ENCODE measurements at places on chromosomes 2 and 18.

DNA sequence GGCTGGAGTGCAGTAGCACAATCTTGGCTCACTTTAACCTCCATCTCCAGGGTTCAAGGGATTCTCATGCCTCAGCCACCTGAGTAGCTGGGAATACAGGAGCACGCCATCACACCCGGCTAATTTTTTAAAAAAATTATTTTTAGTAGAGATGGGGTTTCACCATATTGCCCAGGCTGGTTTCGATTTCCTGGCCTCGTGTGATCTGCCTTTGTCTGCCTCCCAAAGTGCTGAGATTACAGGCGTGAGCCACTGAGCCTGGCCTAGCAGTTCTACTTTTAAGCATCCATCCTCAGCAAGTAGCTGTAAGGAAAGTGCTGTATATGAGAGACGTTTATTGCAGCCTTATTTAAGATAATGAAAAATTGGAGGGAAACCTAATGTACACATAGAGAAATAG lies 79.7 kb downstream of the ZDBF2 start:
- DNase-seq = no peak

DNA sequence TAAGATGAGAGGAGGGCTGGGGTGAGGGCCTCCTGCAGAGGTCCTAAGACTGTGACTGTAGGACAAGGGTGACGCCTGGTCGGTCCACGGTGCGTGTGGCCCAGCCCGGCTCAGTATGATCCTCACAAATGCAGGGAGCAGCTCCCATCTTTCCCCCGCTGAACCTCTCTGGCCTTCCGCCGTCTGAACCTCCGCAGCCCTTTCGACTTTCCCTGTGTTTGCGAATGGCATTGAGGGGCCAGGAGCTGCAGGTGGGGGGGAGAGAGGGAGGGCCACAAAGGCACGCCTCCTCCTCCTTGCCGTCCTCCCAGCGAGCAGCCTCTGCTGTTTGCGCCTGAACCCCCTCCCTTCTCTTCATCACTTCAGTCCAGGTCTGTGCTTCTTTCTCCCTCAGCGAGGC lies 68.6 kb upstream of the PXDN start:
- no peak for DNase-seq

DNA sequence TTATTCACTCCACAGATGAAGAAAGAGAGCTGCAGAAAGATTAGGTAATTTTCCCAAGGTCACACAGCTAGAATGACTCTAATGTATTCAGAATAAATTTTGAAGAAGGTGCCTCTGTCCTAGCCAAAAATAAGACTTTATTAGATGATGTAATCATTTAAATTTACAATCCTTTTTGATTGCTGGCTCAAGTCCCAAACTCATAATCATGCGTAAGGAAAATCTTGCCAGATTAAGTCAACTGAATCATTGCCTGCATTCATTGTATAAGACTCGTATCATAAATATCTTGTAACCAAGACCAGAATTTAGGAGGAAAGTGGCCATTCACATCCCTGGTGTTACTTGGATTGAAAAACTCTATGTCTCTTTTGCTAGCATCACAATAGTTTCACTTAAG lies 53.1 kb upstream of the STK39 start:
- peak; percentile 18 for DNase-seq

DNA sequence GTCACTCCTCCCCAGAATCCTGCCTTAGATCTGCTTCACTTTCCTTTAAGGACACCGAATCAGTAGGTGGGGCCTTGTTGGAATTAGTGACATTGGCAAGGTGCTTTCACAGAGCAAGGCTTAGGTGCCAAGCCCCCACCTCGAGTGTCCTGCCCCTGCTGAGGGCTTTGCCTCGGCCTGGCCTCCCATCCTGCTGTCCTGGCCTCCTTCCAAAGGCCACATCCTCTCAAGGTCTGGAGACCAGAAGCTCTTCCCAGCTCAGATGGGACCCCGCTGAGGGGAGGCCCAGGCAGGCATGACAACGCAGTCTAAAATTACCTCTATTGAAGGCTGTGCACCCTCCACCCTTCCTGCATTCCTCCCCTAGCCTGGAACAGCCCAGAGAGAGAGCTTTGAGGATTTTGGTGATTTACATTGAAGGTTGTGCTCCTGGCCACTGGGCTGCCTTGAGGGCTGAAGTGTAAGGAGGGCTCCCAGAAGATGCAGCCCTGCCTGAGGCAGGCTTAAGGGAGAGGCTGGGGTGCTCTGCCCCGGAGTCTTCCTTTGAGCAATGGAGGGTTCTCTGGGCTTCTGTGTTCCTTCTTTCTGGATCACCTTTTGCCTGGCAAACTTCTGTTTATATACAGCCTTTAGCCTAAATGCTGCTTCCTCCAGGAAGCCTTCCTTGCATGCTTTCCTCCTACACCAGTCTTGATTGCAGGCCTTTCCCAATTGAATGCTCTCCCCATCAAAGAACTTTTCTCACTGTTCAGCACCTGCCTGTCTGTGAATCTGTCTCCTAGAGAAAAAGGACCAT lies 154.4 kb downstream of the DDX1 start:
- no peak for DNase-seq

DNA sequence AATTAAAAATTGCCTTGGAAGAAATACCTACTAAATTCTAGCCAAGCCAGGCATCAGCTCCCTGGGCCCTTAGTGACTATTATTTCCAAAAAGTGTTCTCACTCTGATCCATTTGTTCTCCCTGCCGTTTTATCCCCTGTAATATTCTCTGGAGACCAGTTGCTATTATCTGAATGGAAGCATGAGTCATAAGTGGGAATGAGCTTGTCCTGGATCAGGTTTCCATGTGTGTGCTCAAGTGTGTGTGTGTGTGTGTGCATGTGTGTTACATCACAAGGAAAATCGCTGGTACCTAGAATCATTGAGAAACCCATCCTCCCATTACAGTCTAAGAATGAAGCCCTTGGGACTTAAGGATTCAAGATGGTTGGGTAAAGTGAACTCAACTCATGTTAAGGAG lies 130.3 kb upstream of the CXCR4 start:
- peak; percentile 46 for DNase-seq

DNA sequence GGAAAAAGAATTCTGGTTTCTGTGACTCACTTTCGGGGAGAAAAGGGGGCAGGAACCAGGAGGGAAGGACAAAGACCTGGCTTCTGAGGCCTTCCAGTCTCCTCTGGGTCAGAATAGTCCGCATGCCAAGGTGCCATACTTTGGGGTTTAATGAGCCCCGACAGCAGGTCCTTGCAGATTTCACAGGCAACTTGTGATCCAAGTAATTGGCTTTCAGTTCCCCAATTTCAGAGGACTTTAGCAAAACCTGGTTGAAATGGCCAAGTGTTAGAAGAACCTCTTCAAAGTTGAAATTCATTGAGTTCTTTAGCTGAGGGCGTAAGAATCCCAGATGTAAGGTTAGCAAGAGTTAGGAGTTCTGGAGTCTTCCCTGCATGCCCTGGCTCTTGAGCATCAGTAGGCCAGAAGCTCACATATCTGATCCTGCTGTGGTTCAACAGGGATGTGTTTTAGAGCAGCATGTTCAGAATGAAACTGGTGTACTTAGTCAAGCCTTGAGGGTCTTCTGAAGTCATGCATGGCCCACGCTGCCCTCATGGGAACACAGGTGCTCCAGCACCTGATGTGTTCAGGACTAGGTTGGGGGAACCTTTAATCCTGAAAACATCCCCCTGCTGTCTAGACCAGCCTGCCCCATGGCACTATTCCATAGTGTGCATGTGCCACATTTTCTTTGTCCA lies 143.0 kb downstream of the NUP35 start:
- DNase-seq = no peak

GRCh38 chr2:29130295-29130694 lies 15.1 kb downstream of the CLIP4 start:
- no peak for DNase-seq

DNA sequence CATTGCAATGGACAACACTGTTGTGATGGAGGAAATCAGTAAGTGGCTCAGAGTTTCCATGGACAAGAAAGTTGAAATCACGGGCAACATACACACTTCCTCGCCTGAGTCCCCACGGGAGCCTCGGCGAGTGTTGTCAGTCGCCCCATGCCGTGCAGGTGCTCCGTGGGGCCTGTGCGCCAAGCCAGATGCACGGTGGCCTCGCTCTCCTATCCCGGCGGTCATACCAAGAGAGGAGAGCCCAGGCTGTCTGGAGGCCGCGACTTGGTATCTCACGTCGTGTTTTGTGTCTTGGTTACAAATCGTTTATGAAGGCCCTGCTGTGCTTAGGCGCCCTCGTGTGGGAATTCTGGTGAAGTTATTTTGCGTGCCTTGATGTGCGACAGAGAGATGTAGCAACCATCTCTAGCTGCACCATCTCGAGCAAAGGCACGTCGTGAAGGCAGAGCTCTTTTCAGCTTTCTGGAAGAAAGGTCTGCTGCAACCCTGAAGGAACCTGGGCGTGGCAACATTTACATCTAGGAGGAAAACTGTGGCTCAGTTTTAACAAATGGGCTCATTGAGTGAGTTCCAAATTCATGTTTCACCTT lies 21.8 kb downstream of the ATG4B start:
- DNase-seq = peak; percentile 63

DNA sequence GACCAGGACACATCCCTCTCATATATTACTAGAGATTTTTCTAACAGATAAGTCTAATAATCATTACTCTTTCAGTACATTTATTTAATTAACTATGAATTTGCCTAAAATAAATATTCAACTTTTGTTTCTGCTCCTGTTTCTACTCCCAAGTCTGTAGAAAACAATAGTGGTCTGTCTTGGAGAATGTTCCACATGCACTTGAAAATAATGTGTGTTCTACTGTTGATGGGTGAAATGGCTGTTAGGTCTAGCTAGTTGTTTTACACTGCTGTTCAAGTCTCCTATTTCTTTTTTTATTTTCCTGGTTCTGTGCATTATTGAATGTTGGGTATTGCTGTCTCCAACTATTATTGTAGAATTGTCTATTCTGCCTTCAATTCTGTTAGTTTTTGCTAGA lies 47.2 kb downstream of the SPOPL start:
- DNase-seq = no peak

- DNase-seq = no peak
Measured at GRCh38 chr2:187924293-187924692, 367.4 kb upstream of the GULP1 start.

DNA sequence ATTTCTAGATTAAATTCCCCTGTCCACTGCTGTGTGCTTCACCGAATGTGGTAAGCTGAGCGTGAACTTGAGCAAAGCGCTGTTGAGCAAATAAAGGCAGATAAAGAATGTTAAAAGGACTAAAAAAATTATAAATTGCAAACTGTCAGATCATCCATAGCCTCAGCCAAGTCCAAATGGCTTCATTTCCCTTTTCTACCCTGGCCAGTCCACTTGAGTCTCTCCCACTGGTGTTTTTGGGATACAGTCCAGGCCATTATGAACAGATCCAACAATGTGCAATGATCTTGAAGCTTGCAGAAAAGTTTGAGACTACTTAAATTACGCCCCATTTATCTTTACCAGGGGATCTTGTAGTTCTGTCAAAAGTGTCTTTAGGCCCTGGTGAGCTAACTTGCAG lies 254.6 kb upstream of the PIK3C3 start:
- DNase-seq = no peak

DNA sequence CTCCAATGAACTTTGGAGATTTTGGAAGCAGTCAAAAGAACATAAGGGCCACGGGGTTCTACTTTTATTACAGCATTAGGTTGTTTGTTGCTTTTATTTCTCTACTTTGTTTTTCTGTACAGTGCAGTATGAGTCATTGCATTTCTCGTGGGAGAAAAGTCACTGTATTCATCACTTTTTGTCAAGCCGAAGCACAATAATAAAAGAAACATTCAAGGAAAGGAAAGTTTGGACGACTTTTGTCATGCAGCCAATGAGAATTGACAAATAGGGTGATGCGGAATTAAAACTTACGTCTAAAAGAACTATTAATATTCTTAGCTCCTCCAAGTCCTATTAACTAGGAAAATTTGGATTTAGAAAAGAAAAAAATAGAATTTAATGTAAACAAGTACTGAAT lies 209.9 kb downstream of the TMEM182 start:
- DNase-seq = peak; percentile 44

GRCh38 chr18:23532848-23533247 lies 29.5 kb downstream of the RMC1 start:
- no peak for DNase-seq

DNA sequence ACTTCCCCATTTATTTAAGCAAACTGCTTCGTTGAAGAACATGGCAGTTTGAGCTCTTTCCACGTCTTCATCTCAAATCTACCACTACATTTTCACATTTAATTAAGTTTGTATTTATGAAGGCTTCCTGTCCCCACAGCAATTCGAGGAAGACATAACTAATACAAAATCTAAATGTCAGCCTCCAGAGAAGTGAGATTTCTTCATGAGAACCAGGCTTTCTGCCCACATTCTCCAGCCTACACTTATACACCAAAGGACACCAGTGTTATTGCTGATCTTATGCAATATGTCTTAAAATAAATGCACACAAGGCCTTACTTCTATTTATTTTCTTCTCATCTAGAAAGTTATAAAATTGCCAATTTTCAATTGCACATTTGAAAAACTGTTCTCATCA lies 1209.3 kb upstream of the FAM98A start:
- DNase-seq = no peak

DNA sequence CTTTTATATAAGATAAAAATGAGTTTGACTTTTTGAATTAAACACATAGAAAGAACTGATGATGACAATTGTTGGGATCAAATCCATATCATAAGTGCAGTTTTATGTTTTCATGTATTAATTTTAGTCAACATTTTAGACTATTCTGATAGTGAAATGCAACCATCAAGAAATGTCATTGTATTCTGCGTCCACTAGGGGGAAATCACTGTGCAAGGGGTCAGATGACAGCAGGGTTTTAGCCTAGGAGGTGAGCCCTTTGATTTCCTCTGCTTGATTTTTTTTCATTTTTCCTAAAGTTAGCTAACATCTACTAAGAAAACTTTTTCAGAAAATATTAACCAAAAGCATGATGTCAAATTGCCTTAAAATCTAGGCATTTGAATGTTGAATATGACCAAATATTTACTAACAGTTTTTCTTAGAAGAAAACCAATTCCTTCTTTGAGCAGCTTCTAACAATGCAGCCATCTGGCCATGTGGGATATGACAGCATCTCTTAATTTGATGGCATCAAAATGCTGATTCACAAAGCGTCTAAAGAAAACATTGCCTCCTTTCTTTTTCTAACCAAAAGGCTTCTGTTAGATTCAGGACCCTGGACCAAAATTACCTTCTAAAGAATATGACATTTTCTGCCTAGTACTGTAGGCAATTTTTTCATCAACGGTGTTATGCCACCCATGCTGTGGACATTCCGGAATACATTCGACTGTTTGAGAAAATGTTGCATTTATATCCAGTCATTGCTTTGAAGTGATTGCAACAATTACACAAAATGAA lies 141.5 kb downstream of the SPHKAP start:
- no peak for DNase-seq

- no peak for DNase-seq
Measured at GRCh38 chr2:120439637-120440384, 93.9 kb downstream of the INHBB start.

DNA sequence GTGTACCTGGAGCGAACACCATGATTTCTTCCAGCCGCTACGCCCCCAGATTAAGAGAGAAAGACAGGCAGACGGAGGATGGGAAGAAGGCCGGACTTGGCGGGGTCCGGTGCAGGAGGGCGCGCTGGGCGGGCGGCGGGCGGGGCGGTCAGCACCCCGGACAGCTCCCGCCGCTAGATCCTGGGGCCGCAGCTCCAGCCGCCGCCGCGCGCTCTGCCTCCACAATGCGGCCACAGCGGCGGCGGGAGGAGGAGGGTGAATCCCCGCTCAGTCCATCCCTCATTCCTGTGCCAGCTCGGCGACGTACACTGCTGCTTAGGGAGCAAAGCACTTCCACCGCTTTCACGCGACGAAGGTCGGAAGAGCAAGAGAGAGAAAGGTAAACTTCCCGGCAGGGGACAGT lies at the start of gene AKAIN1:
Gene AKAIN1, minus strand, starts transcription at position 226 of the 403 bp plus-strand sequence. Its CDS starts 204 bp downstream, at position 22.
- DNase-seq = peak; percentile 0

Data from astrocyte of the cerebellum (primary cell).